ENCODE measurements at places on chromosomes 6 and 20.

- DNase-seq = no peak
Observed at GRCh38 chr20:54356801-54357200, 118.6 kb upstream of the DOK5 start.

- no peak for DNase-seq
Observed at GRCh38 chr20:11216451-11217314, 542.9 kb upstream of the JAG1 start.

- no peak for DNase-seq
Observed at GRCh38 chr6:121465101-121465500, 29.7 kb downstream of the GJA1 start.

GRCh38 chr6:11701573-11701972, 77.0 kb downstream of the ADTRP start:
- no peak for DNase-seq

DNA sequence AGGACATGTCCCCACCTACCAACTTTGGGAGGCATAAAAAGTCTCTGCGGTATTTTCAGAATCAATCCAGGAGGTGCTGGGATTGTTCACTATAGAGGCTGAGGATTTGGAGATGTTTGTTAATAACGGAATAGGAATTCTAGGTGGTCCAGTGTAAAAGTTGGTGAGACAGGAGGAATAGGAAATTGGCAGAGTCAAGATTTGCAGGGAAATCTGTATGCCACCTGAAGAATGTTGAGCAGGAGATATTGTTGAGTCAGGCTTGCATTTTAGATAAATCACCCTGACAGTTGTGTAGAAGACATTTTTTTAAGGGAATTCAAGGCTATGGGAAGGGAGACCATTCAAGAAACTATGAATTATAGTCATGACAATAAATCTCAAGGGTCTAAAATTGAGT, 124.8 kb downstream of the COL12A1 start:
- DNase-seq = no peak

DNA sequence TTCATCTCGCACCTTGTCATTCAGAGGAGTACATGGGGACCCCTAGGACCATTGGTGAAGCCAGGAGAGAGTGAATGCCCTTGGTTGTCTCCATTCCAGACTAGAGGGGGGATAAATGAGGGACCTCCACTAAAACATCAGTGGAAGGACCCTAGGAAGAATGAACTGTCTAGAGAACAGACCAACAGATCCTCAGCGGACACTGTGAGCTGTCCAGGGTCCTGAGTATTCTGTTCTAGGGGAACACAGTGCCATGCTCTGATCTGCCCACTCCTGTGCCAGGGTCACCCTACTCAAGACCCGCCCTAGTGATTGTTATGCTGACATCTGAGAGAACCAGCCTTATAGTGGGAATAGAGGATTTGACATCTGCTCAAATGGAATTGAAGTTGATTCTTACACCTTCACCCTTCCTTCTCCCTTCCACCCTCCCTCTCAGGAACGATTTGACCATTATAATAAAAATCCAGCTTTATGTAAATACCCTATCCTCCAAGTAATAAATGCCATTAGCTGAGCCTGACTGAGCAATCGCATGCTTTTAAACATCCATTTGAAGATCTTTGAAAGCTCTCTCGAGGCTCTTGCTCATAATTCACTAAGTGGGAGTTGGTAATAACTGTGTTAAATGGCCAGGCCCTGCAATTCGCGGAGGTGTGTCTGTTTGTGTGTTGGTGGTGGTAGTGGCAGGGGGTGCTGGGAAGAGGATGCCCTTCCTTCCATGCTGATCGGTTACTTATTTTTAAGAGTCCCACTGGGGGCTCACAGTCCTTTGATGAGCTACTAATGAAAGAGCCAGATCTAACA, 43.6 kb upstream of the SLC32A1 start:
- DNase-seq = peak; percentile 13

DNA sequence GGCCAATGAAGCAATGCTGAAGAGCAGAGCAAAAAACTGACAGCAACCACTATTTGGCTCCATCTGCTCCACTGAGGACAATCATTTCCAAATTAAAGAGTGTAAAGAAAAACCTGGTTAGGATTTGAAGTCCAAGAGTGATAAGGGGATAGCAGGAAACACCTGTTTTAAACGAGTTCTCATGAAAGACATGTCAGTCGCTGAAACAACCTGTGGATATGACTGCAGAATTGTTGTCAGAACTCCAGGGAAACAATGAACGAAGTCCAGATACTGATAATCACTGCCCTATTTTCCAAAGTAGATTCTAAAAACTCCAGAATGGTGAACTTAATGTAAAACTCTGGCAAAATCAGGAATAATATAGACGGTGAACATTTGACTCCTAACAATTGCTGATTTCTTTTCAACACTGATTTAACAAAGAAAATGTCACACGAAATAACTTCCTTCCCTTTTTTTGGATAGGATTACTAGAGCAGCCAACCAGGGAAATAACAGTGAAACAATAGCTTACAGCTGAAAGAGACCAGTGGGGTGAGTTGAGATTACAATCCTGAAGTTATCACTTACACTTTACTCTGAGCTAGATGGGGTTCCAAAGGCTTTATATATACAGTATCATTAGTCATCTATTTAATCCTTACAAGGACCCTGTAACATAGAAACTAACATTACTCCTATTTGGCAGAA, 83.7 kb downstream of the ELOVL5 start:
- DNase-seq = no peak

GRCh38 chr20:15333170-15333569, 995.8 kb upstream of the FLRT3 start:
- DNase-seq = no peak

- DNase-seq = no peak
Observed at GRCh38 chr6:26252077-26252472, 112.9 kb upstream of the BTN3A2 start.

DNA sequence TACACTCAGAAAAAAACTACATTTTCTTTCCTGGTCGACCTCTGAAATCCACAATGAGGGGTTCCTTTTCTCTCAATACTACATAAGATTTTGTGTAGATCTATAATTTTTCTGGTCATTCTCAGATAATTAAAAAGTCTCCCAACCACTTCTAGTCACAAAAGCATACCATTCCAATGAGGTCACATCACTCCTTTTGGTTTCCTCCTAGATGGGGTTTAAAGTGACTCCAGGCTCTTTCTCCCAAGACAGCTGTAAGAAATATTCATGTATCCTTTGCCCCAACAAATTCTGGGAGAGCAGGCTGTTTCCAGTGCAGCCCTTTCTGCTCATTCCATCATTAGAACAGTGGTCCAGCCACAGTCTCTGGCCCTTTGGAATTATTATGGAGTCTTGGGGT, 43.1 kb upstream of the BEND6 start:
- peak; percentile 52 for DNase-seq

GRCh38 chr6:35601331-35602132, 87.2 kb downstream of the FKBP5 start:
- DNase-seq = peak; percentile 44

DNA sequence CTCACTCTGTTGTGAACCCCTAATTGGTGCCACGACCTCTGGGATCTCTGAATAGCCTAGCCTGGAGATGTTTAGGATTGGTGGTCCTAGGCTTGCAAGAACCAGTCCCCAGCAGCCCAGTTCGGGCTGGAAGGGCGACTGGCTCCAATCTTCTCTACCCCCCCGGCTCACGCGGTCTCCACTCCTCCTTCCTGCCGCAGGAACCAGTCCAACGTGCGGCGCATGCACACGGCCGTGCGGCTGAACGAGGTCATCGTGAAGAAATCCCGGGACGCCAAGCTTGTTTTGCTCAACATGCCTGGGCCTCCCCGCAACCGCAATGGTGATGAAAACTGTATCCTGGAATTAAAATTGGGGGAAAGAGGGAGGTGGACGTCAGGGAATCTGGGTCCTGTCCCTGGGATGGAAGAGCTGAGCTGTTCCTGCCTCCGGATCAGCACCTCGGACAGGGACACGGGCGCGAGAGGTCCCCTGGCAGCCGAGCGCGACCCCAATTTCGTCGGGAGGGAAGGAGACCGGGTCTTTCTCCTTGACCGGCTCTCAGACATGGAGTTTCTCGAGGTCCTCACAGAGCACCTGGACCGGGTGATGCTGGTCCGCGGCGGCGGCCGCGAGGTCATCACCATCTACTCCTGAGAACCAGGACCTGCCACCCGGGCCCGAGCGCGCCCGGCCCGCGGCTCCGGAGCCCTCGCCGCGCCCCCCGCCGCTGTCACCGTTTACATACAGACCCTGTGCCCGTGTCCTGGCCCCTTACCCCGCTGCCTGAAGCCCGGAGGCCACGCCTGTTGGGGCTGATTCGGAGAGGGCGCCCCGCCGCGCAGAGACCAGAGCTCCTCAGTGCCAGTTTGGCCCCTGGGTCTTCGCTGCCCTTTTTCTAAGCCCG, 28.2 kb downstream of the SLC12A5 start:
- DNase-seq = no peak

DNA sequence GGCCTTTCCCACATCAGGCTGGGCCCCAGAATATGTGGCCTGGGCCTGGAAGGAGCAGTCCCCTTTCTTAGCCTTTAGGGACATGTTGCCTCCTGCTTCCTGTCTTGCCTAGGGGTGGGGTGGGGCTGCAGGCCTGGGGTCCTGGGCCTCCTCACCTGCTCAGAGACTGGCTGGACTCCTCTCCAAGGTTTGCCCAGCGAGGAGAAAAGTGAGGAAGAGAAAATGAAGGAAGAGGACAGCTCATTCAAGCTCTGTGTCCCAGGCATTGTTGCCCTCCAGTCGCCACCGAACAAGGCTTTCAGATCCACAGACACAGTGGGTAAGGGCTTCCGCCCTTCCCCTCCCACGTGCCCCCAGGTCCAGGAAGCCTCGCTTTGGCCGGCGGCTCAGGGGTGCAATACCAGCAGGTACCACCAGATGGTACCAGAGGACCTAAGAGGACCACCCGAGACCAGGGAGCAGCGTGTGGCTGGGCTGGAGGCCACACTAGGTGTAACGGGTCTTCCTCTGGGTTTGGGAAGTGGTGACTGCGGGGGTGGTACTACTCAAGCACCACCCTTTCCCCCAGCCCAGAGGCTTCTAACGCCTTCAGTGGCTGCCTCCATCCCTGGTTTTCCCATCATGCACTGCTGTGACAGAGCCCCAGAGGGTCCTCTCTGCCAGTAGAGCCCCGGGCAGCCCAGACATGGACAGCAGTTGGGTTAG, 5.5 kb upstream of the BAK1 start:
- DNase-seq = no peak

DNA sequence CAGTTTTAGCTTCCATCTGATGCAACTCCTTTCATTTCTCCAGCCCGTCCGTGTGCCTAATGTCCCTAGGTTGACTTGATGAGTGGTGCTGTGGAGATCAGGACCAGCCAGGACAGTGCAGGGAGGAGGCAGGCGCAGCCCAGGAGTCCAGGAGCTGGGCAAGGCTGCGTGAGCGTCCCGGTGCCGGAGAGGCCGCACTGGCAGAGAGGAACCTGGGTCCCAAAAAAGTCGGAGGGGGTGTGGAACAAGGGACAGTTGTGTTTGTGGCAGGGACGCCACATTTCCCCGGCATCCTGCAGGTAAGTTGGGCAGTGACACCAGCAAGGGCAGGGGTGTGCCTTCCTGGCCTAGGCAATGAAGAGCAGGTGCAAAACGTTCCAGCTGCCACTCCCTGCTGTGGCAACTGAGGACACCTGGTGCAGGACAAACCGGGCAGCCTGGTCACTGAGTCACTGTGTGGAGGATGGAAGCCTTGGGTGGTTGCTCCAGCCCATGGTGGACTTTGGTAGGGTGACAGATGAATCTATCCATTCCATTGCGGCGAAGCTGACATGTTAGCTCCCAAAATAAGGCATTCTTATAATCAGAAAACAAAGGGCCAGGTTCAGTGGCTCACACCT, 53.2 kb downstream of the RAMACL start:
- DNase-seq = no peak

GRCh38 chr20:35743693-35744491, 1.8 kb upstream of the RBM39 start:
- no peak for DNase-seq

DNA sequence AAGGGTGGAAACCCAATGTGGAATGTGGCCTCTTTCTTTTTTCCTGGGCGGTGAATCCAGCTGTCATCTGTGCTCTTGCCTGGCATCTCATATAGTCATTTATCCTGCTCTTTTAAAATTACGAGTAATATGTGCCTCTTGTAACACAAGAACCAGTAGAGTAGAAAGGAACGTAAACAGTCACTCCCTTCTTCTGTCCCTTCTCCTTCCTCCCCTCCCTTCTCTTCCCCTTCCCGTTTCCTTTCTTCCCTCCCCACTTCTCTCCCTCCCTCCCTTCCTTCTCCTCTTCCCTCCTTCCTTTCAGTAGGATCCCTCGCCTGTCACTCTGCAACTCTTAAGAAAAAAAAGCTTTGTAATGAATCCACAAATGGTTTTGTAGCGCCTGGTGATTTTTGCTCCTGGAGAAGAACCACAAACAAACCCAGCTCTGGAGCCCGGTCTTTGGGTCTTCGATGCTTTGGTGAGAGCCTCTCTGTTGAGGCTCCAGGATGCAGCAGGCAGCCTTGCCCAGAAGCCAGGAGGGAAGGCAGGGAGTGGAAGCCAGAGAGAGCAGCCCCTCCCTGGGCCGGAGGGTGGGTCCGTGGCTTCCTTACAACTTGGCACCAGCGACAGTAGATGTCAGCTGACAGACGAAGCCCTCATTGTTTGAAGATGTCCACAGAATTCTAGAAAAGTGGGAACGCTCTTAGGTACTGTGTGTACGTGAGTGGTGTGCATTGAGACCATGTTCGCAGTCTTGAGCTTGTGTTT, 15.0 kb downstream of the DUSP22 start:
- DNase-seq = no peak

DNA sequence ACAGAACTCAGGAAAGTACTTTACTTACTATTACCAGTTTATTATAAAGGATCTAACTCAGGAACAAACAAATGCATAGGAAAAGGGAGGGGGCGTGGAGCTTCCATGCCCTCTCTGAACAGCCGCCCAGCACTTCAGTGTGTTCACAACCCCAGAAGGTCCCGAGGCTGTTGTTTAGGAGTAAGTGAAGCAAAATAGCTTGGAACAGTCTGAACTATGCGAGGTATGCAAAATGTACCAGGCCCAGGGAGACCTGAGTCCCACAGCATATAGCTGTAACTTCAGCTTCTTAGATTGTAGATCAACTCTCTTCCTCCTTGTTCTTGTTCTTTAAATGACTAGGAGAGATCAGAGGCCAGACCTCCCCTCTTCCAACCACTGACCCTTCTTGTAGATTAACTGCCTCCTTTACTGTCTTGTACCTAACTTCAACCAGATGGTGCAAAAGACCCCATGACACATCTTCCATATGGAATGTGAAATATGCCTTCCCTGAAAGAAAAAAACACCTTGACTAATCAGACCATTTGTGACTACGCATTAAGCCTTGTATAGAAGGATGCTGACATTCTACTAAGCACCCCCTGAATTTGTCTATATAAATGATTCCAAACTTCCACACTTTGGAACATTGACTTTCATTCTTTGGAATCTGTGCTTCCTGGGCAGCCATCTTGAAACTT, 98.8 kb upstream of the SNX9 start:
- DNase-seq = no peak

Measured in stromal cell of bone marrow (primary cell).